ENCODE measurements at places on chromosomes 7 and 10.

GRCh38 chr7:776992-777727 lies 50.1 kb upstream of the PRKAR1B start:
- DNase-seq: no peak

DNA sequence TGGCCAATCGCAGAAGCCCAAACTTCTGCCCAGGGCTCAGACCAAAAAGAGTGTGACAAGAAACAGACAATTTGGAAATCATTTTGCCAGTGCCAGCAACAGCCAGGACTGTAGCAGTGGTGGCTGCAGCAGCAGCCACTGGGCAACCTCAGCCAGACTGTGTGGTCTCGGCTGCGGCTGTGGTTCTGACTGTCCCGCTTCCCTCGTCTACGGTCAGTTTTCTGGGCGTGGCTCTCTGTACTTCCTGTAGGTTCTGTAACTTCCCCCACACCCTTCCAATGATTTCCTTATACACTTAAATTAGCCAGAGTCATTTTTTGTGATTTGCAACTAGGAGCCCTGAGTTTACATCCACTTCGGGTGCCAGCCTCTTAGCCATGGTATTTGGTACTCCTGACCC lies 39.9 kb downstream of the CYTH3 start:
- no peak for DNase-seq

DNA sequence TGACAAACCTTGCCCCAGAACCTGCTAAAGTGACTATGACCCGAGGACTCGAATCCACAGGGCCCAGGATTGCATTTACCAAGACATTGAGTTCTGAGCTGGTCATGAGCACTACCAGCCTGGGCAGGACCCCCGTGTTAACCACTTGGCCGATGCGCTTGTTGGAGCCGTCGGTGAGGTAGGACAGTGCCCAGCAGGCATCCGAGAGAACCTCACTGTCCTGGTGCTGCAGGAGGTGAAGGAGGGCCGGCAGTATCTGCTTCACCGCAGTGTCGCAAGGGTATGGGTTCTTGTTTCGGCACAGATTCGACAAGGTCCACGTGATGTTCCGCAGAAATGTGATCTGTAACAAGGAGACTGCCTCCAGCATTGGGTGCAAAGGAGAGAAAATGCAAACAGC lies 19.7 kb downstream of the KPNA7 start:
- DNase-seq: no peak

DNA sequence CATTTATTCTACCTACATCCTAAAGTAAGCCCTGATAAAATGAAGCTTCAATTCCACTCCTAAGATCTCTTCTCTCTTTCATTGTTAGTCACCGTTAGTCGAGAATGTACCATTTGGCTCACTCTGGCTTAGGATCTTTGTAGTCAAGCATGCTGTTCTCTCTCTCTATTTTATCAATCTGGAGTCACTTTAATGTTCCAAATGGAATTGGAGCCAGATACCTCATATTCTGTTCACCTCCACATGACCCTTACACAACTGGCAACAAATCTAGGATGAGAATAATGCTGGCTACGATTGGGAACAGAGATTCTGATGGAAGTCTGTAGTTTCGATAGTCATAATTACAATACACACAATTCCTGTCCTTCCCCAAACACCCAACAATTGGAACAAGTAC lies 213.7 kb downstream of the TWIST1 start:
- no peak for DNase-seq

DNA sequence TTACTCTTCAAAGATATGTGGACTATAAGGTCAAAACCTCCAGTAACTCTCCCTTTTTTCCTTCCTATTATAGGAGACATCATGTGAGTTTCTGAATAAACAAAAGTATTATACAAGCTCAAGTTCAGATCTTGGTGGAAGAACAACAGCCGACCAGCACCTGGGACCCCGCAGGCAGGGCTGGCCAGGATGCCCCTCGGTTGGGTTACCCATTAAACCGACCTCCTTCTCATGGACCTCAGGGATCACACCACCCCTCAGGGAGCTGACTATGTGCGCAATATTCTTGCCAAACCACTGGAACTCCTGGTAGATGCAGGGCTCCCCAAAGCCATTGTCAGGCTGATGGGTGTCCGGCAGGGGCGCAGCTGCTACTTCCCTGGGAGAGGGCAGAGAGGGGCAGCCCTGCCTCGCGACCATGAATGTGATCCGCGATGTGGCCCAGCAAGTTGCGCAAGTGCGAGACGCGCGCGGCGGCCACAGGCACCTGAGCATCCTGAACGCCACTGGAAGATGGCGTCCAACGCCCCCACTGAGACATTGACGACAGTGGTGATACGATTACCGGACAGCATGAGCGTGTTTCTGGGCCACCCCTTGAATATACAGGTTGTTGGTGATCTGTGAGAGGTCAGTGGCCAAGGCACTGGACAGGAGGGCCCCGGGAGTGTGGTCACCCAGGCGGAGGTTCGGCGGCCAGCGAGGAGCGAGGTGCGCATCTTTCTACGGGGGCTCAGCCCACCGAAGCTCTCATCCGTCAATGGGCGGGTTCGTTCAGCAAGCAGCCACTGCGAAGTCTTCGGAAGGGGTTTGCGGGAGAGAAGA lies 161.3 kb downstream of the IPMK start:
- no peak for DNase-seq

DNA sequence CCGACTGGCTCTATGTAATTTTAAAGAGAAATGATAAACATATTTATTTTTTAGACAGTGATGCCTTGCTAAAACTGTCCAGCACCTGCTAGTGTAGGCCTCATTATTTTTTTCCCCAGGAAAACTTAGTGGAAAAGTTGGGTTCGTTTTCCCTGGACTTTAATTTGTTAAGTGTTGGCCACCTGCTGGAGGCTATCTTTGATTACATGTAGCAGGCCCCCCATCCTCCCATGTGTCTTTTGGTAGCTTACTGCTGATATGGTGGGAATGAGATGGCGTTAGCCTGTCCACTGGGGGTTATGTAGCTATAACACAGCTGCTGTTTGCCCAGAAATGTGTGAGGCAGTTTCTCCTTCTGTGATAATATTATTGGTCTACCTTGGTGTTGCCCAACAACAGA lies 265.0 kb downstream of the SORCS3 start:
- no peak for DNase-seq

GRCh38 chr10:46308113-46308415 lies 21.3 kb downstream of the ANTXRL start:
- peak; percentile 47 for DNase-seq

DNA sequence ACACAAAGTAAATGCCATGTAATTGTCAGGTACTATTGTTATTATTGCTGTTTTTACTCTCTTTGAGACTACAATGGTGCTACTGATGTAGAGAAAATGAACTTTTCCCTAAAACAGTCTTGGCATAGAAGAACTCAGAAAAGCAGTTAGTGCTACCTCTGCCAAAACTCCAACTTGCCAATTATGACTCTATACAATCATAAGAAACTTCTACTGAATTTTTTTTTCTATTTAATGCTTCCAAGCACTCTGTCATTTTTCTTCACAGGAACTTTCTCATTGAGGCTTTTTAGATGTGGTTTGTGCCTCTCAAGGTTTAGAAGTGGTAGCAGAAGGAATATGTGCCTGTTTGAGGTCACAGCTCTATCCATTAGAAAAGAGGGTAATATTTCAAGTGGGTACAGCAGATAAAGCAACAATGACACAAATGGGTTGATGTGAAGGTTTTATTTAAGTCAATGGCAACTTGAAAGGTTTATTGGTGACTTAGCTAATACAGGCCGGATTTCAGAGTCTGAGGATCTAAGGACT lies 64.0 kb upstream of the FERD3L start:
- DNase-seq: no peak

- no peak for DNase-seq
These were observed 57.5 kb downstream of the COL17A1 start for GRCh38 chr10:104028146-104028545.

DNA sequence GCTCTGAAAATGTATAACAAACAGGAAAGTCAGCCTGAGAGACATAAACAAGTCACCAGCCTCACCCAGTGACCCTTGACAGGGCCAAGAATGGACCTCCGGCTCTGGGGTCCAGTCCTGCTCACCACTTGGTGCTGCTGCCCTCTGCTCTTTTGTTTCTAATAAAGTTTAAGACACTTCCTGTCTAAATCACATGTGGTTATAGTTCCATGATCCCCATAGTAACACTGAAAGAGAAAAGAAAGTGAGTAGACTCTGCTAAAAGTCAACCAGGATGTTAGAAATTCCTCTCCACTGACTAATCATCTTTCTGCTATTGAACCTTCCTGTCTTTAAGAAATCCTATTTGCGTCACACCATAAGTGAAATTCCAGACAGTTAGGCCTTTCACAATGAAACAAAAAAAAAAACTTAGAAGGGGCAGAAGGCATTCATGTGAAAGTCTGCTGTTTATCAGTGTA lies 179.2 kb upstream of the BET1 start:
- DNase-seq: peak; percentile 70

DNA sequence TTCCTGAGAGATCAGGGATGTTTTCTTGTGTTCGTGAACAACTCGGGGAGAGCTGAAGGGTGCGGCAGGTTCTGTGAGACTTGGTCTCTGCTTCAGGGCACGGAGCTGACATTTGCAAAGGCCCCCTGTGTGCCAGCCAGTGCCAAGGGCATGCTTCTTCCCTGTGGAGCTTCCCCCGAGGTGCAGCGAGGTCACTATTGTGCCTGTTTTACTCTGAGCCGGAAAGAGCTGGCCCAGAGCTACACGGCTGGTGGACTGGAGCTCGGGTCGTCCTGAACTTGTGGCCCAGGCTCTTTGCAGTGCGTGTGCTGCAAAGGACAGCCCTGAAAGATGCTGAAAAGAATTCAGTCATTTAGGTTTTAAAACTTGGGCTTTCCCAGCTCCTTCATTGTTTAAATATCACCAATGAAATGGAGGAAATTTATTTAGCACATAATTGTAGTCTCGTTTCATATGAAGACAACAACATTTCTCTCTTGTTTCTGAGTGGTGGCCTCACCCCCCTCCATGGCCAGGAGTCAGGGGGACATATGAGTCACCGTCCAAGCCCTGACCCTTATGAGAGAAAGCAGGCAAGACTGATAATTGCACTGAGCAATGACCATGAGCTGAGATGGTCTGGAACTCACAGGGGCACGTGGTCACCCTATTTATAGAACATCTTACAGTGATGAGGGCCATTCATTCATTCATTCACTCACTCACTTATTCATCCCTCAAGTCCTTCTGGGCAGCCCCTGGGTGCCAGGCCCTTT lies 102.6 kb downstream of the PTPRE start:
- DNase-seq: peak; percentile 66

DNA sequence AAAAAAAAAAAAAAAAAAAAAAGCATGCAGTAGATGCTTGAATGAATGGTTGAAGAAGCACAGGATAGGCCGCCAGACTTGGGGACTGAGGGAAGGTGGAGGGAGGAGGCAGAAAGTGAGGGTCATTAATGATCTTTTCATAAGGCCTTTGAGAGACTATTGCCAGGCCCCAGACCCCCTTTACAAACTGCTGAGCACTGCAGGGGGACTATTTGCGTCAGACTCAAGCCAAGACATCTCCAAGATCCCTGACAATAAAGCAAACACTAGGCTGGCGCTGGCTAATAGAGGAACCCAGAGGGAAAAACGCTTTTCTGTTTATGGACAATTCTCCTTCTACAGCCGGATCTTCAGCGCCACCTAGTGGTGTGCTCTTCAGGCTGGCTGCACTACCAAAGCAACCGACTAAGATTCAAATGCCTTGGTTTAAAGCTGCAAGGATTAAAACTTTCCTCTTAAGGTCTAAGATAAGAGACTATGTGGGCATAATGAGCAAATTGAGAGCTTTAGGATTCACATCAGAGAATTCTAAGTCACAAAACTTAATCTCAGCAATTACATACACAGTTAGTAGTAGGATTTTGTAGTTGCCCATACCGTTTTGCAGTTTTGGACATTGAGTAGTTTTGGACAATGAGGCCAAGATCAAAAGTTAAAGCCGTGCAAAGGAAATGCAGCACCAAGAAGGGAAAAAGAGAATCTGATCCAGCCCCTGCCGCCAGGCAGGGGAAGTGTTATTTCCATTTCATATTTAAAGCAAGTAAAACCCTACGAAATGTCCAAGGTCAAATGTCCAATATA lies 17.9 kb upstream of the AGK start:
- no peak for DNase-seq

DNA sequence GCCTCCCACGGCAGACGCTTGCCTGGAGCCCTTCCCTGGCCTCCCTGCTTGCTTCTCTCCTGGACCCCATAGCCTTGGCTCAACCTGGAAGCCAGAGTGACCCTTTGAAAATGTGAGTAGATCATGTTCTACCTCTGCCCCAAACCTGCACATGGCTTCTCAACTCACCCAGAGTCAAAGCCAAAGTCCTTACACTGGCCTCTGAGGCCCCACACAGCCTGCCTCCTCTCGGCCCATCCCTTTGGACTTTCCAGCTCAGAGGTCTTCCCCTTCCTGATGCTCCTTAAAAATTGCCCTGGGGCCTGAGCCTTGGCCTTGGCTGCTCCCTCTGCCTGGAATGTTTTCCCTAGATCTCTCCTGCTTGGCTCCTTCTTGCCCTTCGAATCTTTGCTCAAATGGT lies 32.5 kb downstream of the COL17A1 start:
- DNase-seq: no peak

DNA sequence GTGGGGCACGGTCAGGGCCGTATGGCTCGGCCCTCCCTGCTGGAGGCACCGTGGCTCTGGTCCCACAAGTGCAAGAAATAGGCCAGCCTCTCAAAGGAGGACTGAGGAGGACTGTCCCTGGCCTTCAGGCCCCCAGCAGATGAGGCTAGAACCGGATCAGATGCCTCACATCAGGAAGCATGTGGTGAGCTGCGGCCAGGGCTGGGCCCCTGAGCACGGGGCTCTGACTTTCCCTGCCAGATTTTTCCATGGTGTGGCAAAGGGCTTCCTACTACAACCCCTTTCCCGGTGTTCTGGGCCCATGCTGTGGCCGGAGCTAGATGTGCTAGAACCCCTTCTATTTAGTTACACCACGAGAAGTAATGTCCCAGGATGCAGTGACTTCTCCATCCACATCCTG lies 100.4 kb downstream of the TCERG1L start:
- peak; percentile 24 for DNase-seq

- no peak for DNase-seq
These were observed 7.2 kb downstream of the WDR37 start for GRCh38 chr10:1063232-1063865.

DNA sequence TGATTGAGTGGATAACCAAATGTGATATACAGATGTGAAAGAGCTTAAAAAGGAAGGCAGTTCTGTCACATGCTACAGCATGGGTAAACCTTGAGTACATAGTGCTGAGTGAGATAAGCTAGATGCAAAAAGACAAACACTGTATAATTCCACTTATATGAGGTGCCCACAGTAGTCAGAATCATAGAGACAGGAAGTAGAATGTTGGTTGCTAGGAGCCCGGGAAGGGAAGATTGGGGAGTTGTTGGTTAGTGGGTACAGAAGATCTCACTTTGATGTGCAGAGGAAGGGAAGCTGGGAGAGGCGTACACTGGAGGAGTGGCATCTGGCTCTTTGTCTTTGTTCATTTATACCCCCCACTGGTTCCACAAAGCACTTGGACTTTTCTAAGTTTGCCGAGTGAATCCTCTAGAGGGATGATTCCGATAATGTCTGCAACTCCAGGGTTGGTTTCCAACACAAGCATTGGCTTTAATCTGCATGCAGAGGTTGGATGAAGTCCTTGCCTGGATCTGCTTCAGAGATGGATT lies 39.5 kb downstream of the TSPAN14 start:
- DNase-seq: no peak
